Endodermal cell (in vitro differentiated cells): ENCODE measurements at places on chromosomes 2 and 18.

DNA sequence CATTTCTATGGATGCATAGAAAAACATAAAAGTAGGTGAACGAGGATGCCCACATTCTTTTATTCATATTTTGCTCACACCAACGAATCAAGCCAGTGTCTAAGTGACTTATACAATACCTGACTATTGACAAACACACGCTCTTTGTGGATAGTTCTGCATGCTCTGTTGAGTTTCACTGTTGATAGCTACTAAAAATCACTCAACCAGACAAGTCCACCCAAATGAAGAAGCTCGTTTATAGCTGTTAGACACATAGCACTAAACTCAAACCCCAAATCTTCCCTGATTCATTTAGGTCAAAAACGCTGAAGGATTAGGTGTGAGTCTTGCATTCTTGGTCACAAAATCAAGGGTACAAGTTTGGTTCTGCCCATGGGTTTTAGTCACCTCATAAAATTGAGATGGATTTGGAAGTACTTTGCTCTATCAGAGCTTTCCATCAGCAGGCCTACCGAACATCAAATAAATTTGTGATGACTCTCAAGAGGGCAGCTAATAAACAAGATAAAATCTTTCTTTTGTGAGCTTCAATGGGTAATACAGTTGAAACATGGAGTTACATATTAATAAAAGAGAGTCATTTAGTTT lies 92.7 kb upstream of the ETAA1 start:
- no peak for DNase-seq

- DNase-seq, result no peak
Observed at GRCh38 chr2:238716171-238716570, 131.7 kb upstream of the TWIST2 start.

DNA sequence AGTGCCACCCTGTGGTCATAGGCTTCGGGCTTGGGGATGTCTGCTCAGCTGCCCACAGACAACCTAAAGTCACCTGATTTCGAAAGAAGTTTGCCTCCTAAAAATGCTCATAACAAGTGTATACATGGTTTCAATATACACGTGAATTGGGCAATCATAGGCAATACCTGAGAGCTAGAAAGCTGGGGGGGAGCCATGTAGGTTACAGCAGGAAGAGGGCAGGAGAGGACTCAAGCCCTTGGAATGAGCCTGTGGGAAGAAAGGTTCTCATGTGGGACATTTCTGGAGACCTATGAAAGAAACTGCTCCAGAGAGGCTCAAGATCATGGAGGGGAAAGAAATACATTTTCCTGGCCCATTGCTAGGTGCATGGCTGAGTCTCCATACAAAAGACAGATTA lies 109.7 kb downstream of the ACOXL start:
- DNase-seq, result no peak

DNA sequence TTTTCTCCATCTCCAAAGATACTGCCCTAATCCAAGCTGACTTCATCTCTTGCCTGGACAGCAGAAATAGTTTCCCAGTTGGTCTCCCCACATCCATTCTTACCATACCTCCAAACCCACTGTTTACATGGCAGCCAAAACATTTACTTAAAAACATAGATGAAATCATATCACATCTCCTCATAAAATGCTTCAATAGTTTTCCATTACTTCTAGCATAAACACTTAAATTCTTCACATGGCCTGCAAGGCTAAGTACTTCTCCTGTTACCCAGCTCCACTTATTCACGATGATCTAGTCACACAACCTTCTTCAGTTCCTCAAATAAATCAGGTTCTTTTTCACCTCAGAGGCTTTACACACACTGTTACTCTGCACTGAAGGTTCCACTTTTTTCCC lies 185.8 kb upstream of the ACVR2A start:
- no peak for DNase-seq

- DNase-seq, result no peak
Observed at GRCh38 chr18:52822160-52822559, 482.2 kb downstream of the DCC start.

DNA sequence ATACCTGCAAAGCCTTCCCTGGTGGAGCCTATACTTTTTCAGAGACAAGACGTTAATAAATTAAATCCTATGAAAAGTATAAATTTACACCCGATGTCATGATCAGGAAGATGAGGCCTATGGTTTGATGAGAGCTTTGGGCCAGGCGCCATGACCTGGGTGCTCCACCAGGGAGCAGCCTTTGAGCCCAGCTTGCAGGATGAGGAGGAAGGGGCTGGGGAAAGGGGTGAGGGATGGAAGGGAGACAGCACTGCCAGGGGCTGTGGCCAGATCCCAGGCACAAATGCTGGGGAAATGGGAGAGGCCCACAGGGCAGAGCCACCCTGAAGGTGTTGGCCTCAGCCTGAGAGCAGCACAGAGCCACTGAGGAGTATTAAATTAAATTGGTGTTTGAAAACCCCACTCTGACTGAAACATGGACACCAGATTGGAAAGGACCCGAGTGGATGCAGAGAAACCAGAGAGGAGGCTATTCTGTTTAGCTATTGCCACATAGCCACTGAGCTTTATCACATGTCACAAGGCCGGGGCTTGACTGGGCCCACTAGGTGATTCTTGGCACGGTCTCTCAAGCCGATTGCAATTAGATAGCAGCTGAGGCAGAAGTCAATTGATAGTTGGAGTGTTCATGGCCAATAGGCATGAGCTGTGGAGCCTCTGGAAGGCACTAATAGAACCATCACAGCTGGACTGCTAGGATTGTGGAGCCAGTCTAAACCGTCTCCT lies 9.6 kb upstream of the FAHD2A start:
- DNase-seq, result peak; percentile 75

DNA sequence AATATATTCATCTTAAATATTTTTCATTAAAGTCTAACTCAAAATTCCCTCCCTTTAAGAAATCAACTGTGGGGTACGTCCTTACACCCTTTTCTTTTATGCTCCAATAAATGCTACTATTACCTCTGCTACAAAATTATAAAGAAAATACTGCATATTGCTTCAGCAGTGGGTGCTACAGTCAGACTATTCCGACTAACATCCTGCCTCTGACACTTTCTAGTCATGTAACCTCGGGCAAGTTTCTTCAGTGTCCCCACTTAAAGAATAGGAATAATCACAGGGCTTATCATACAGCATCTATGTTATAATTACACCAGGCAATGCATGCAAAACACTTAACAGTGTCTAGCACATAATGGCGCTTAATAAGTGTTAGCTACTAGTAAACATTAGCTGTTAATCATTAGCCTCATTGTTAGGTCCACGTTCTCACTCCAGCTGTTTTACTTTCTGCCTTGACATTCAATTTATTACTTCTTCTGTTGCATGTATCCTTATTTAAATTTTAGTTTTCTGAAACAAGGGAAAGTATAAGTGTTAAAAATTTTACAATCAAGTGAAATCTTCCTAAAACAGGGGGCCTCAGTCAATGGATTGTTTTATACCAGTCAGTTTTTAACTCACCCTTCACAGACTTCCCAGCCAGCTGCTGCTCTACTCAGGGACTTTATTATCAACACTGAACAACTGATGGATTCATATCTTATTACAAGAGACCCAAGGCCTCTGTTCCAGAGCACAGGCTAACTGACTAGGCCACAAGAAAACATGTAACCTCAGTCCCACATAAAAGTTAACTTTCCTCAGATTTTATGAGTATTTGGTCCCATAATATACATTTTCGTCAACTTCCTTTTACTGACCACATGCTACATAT lies 54.0 kb downstream of the CLASP1 start:
- DNase-seq, result no peak

DNA sequence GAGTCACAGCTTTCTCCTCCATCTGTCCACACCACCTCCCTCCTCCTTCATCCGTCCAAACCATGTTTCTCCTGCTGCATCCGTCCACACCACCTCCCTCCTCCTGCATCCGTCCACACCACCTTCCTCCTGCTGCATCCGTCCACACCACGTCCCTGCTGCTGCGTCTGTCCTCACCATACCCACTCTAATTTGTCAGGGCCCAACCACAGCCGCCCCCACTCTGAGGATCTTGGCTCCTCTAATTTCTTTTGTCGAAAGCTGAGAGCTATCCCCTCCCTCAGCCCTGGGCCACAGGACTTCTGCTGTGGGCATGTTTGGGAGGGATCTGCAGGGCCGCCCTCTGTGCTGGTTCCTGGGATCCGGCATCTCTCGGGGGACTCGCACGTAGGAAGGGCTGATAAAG lies 67.4 kb downstream of the TPO start:
- no peak for DNase-seq

DNA sequence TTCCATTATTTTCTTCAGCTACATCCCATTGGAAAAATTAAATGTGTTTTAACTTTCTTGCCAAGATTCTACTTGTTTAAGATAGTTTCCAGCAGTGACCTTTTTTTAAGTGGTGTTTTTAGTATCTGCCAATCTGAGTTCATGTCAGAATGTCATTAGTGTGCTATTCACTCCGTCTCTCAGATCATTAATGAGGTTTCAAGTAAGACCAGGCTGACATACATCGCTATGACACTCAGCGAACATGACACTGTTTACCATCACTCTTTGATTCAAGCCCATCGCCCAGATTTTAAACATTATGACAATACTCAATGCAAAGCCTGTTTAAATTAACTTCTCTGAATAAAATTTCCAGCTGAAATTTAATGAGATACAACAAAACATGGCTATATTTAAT lies 272.0 kb upstream of the KYNU start:
- no peak for DNase-seq

- no peak for DNase-seq
Observed at GRCh38 chr2:226828191-226828590, 7.7 kb upstream of the RHBDD1 start.

- peak; percentile 76 for DNase-seq
Observed at GRCh38 chr2:171318463-171318934, 115.3 kb downstream of the METTL8 start.

- DNase-seq, result no peak
Observed at GRCh38 chr2:68829749-68830148, 41.4 kb downstream of the BMP10 start.

GRCh38 chr2:226132323-226133215 lies 667.1 kb downstream of the IRS1 start:
- no peak for DNase-seq

DNA sequence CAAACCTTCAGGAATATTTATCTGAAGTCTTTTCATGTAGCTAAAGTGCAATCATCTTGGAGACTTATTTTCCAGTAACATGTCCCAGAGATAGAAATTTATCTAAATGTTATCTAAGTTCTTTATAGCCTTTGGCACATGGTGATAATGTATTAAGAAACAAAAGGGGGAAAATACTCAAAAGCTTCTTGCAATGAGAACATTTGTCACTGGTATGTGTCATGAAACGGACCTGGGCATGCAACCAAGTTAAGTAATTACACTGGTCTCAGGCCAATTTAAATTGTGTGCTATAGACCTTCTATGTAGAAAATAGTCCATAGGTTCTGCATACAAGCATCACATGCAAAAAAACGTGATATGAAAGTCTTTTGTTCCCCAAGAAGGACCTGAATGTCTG lies 136.2 kb downstream of the SLC8A1 start:
- no peak for DNase-seq

- DNase-seq, result no peak
Observed at GRCh38 chr2:58207189-58207588, 33.9 kb downstream of the FANCL start.

DNA sequence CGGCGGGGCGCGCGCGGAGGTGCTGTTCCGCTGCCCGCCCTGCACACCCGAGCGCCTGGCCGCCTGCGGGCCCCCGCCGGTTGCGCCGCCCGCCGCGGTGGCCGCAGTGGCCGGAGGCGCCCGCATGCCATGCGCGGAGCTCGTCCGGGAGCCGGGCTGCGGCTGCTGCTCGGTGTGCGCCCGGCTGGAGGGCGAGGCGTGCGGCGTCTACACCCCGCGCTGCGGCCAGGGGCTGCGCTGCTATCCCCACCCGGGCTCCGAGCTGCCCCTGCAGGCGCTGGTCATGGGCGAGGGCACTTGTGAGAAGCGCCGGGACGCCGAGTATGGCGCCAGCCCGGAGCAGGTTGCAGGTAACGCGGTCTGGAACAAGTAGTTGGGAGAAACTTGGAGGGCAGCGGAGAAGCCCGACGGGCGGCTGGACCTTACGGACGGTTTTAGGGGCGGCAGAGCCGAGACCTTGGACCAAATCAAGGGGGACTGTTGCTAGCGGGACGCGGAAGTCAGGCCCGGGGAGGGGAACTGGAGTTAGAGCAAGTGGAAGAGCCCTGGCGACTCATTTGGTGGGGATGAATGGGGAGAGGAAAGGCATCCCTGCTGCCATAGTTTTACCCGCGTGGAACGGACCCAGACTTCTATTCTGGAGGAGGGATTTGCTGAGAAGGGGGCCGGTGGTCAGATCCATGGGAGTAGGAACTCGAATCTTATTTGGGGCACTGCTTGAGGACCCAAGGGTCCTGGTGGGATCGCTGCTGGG lies 573 bp downstream of the IGFBP2 start:
- peak; percentile 84 for DNase-seq

DNA sequence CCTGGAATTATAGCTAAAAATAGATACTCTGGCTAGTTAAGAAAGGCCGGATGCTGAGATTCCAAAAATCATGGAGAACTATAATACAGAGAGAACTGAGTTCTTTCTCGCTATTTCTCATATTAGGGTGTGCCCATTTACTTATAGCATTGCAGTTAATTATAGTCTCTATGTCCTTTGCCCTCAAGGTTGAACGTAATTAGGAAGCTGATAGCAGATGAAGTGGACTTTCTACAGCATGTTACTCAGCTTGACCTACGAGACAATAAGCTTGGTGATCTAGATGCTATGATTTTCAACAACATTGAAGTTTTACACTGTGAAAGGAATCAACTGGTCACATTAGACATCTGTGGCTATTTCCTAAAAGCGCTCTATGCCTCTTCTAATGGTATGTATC lies 187.4 kb downstream of the PHLPP1 start:
- no peak for DNase-seq

DNA sequence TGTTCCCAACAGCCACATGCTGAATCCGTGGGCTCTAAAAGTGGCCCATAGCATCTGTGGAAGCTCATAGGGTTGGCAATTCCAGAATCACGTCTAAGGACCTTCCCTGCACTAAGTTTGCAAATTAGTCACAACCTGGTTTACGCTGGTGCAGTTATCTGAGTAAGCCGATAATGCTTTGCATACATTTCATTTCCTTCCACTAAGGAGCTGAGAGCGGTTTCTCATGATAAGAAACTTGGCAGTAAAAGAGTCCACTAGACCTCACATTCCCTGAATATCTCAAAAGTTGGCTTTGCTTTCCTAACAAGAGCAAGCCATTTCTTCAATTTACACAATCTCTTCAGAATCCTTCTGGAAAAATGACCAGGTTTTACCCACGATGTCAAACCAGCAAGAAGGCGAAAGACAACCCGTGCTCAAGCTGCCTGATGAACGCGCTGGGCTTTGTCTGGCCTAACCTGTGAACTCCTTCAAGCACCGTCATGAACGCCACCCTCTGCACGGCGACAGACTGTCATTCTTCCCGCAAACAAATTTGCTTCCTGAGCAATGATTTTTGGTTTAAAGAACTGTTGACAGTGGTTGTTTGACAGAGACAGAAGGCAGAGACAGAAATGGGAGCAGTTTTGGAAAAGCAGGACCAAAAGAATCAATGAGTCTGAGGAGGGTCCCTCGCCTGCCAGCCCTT lies 73.0 kb upstream of the COPS8 start:
- DNase-seq, result no peak

GRCh38 chr2:12451726-12452125 lies 265.0 kb upstream of the TRIB2 start:
- no peak for DNase-seq

- DNase-seq, result no peak
Observed at GRCh38 chr2:192140236-192140839, 54.4 kb downstream of the TMEFF2 start.
